ENCODE measurements at places on chromosomes 2 and 18.

GRCh38 chr2:137467246-137467862, 496.9 kb upstream of the HNMT start:
- peak; percentile 73 for DNase-seq

DNA sequence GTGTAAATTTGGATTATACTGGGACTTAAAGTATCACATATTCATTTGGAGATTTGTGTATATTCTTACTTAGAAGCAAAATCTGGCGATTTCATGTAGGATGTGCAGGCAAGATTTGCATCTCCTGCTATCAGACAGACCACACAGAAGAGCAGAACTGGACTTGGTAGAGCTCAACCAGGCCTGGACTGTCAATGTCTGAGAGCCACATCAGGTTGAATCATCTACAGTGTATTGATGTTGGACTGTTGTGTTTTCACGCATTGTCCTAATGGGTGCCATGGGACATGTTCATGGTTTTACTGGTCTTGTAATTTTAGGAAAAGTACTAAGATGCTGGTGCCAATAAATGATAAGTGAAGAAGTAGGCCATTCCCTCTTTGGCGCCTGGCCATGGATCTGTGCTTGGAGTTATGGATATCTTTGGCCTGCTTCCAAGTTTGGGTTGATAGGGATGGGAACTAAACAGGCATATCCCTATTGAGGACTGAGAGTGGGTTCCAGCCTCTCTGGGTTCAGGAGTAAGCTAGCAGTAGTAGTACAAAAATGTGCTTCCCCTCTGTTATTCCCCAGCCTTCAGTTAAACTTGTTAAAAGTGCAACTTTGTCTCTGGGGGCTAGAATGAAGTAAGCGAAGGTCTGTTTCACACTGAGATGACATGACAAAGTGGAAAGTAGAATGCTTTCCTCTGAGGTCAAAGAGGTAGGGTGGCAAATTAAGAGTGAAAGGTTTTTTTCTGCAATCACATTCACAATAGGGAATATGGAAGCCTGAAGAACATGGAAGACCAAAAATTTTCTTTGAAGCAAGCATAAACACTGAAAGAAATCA, 49.2 kb upstream of the NEMP2 start:
- no peak for DNase-seq

- no peak for DNase-seq
These were observed 154.5 kb upstream of the PID1 start for GRCh38 chr2:229425598-229425997.

GRCh38 chr2:112472547-112473263, 9.3 kb upstream of the TTL start:
- DNase-seq, result no peak

GRCh38 chr2:212727751-212728150, 189.1 kb upstream of the ERBB4 start:
- DNase-seq, result no peak

DNA sequence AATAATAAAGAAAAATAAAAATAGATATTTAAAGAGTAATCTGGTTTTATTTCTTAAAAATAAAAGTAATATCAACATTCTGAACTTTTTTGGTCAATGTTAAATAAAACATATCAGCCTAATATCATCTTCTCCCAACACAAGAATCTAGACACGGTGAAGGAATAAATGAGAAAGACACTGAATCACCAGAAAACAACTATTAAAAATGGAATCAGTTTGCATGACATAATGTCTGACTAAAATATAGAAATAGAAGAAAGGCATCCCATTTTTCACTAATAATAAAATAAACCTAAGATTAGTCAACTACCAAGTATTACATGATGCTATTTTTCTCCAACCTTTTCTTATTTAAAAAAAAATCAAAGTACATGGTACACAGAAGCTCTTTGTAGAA, 30.8 kb upstream of the TNFAIP6 start:
- DNase-seq, result no peak

DNA sequence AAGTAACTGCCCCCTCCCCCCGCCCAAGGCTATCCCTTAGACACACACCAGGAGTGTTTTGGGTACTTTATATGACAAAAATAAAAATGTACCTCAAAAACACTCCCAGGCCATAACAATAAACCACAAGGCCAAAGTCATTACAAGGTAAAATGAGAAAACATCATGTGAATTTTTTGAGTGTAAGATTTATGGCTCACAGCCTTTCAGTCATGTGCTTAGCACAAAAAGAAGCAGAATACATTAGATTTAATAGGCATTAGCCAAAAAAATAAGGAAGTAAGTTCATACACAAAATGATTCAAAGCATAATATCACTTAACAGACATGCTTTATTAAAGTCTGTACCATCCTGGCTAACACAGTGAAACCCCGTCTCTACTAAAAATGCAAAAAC, 103.7 kb downstream of the CACNB4 start:
- DNase-seq, result no peak

DNA sequence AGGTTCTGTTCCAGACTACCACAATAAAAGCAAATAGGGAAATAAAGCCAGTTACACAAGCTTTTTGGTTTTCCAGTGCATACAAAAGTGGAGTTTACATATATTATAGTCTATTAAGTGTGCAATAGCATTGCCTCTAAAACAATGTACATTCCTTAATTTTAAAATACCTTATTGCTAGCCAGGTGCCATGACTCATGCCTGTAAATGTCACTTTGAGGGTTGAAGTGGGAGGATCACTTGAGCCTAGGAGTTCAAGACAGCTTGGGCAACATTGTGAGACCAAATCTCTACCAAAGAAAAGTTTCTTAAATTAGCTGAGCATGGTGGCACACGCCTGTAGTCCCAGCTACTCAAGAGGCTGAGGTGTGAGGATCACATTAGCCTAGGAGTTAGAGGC, 52.9 kb upstream of the IMP4 start:
- no peak for DNase-seq

DNA sequence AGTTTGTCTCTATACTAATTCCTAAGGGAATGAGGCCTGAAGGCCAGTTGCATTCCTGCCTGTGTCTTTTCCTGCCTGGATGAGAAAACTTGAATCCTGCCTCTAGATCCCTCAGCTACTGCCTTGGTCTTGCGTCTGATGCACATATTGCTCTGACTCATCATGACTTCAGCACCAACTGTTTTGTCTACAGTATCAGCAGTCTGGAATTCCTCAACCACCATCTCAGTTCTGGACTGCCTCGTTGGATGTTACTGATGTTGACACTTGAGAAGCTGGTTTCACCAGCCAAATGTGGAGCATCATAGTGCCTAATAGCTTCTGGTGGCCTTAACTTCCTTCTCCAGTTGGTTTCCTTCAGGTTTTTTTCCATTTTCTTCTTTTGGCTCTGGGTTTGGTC, 211.0 kb downstream of the CTNNA2 start:
- peak; percentile 94 for DNase-seq

DNA sequence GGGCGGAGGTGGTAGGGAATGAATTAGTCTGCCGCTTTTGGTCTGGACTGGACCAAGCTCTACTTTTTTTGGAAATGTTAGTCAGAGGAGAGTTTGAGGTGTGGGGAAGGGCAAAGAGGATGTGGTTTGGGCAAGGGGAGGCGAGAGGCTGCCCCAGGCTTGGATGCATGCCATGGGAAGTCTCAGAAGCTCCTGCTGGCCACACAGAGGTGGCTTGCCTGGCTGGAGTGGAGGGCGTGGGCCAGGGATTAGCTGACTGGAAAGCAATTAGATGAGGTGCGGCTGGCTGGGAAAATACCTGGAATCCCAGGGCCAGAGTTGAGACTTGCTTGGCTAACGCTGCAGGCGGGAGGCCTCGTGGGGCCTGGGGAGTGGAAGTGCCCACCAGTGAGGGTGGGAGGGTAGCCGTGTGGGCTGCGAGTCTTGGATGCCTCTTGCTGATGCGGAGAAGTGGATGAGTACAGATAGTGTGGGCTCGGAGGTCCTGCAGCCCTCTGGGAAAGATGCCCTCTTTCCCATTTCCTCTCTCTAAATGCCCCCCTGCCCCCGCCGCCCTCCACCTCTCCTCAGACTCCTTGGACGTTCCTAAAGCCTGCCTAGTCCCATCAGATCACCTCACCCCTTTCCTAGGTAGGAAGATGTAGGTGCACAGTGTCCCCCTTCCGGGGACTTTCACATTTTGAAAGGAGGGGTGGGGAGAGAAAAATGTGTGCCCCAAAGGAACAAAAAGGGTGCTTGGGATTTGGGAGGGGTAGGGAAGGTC, 117.6 kb downstream of the SMAD7 start:
- DNase-seq, result peak; percentile 97

- no peak for DNase-seq
These were observed 106.3 kb downstream of the FTCDNL1 start for GRCh38 chr2:199744724-199745123.

DNA sequence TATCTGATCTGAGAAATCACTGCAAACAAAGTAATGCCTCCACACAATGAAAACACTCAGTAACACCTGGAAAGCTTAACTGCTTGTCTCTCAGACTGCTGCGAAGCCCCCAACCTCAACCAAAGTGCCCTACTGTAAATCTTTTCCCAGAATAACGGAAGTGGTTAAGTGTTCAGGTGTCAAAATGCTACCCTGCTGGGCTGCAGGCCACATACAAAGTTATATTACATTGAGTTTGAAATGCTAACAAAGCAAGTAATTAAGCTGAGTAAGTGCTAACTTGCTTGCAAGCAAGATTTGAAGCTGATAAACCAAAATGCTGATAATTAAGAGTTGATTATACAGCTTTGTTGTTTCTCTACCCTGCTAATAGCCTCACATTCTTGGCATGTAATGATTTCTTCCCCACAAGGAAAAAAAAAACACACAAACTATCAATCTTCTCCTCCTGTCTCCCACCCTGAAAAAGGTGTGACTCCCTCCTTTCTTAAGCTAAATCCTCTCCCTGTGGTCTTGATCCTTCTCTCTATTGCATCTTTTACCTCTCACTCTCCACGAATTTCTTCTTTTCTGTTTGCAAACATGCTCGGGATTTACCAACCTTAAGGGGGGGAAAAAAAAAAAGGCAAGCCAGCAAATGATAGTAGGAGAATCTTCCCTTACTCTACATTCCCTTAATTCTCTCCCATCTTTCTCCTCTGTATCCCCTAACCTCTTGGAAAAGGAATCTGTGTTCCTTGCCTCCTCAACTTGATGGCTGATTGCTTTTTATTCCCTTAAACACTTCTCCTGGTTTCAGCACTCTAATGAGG, 266.8 kb upstream of the SIX3 start:
- DNase-seq, result no peak

DNA sequence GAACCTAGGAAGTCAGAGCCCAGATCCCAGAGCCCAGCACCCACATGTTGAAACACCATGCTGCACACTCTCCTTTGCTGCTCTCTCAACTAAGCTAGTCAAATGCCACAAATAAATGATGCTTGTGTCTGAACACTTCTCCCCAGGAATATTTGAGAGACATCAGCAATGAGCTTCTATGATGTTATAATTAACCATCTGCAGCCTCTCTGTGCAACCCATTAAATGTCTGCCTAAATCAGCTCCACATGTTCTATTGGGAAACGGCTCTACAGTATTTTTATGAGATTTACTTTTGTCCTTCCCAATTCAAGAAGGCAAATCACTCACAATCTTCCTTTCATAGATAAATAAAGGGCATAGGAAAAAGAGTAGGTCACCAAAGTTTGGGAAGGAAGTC, 266.8 kb upstream of the PARD3B start:
- no peak for DNase-seq

- no peak for DNase-seq
These were observed 81.3 kb downstream of the VWC2L start for GRCh38 chr2:214492152-214492551.

DNA sequence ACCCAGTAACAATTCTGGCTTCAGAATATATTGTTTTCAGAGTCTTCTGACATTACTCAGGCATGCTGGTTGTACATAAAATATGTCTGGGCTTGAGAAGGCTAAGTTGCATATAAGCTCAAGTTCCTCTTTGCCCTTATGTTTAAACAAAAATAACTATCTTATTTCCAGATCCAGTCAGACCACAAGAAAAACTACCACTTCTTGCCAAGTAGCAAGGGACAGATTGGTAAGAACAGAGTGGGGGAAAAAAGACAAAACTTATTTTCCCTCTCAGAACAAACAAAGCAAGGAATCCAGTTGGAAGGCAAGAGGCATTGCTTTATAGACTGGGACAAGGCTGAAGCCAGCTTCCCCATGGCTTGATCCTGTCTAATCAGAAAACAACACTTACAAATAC, 1036.7 kb upstream of the CELF4 start:
- no peak for DNase-seq

- DNase-seq, result no peak
These were observed 39.4 kb downstream of the MYOM1 start for GRCh38 chr18:3180325-3180724.

GRCh38 chr2:45745231-45745630, 93.8 kb downstream of the PRKCE start:
- no peak for DNase-seq

DNA sequence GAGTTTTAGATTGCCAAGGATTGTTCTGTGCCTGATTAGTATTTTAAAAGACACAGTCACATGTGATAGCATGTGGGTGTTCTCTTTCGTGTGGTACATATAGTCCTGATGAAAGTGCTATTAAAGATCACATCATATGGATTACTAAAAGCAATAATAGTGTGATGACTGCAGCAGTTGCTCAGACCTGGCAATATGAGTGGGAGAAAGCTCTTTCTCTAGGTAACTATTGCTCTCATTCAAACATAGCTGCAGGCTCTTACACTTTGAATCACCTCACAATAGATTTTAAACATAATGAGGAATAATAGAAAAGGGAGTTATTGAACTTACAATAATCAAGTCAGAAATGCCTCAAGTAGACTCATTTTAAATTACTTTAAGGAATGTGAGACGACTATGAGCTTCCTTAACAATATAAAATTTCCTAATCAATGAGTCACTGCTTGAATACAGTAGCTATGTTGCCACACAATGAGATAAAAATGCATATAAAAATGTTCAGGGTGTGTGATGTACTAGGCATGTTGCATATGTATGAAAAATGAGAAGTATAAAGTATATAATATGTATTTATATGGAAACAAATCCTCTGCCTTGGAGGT, 452.1 kb downstream of the TMX3 start:
- no peak for DNase-seq

DNA sequence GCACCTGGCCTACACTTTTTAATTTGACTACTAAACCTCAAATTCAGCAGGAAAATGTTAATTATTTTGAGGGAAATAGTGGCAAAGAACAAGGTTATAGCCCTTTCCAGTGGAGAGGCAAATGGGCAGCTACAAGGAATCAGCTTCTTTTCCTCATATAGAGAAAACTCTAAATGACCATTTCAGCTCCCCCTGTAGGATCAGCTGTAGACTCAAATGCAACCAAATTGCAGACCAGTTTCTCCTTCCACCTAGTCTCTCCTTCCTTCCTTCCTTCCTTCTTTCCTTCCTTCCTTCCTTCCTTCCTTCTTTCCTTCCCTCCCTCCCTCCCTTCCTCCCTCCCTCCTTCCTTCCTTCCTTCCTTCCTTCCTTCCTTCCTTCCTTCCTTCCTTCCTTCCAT, 158.2 kb downstream of the ZEB2 start:
- DNase-seq, result no peak

GRCh38 chr18:58756148-58756547, 84.9 kb downstream of the MALT1 start:
- DNase-seq, result no peak

DNA sequence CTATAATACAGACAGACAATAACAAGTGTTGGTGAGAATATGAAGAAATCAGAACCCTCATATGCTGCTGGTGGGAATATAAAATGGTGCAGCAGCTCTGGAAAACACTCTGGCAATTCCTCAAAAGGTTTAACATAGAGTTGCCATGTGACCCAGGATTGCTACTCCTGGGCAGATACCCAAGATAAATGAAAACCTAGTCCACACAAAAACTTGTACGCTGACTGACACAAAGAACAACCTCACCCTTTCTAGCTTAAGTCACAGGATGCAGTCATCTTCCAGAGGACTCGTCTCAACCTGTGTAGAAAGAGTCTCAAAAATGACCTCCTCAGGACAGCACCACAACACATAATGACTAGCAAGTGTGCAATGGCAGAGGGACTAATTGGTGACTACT, 71.6 kb upstream of the ACAA2 start:
- no peak for DNase-seq
